ENCODE measurements at places on chromosomes 2 and 18.

DNA sequence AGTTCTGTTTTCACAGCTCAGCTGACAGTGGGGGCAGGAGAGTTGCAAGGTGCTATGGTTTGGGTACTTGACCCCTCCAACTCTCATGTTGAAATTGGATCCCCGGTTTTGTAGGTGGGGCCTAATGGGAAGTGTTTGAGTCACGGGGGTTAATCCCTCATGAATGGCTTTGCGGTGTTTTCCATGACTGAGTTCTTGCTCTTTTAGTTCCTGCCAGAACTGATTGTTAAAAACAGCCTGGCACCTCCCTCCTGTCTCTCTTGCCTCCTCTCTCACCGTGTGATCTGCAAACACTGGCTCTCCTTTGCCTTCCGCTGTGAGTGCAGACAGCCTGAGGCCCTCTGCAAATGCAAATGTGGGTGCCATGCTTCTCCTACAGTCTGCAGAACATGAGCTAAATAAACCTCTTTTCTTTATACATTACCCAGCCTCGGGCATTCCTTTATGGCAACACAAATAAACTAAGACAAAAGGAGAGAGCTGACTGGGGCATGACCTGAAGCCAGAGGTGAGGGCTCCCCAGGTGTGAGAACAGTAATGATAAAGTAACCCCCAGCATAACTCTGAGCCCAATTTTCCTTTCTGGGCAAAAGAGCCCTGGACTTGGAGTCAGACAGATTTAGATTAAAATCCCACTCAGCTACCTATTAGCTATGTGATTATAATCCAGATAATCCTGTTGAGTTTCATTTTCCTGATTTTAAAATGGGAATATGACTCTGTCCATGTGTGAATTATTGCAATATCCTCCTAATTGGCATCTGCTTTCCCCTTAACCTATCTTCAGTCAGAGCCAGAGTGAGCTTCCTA, 64.9 kb upstream of the CAPN13 start:
- no peak for DNase-seq

- DNase-seq: no peak
These were observed 85.6 kb downstream of the NCOA1 start for GRCh38 chr2:24576617-24577016.

- DNase-seq: no peak
These were observed 291.6 kb upstream of the HDAC4 start for GRCh38 chr2:239692362-239692851.

DNA sequence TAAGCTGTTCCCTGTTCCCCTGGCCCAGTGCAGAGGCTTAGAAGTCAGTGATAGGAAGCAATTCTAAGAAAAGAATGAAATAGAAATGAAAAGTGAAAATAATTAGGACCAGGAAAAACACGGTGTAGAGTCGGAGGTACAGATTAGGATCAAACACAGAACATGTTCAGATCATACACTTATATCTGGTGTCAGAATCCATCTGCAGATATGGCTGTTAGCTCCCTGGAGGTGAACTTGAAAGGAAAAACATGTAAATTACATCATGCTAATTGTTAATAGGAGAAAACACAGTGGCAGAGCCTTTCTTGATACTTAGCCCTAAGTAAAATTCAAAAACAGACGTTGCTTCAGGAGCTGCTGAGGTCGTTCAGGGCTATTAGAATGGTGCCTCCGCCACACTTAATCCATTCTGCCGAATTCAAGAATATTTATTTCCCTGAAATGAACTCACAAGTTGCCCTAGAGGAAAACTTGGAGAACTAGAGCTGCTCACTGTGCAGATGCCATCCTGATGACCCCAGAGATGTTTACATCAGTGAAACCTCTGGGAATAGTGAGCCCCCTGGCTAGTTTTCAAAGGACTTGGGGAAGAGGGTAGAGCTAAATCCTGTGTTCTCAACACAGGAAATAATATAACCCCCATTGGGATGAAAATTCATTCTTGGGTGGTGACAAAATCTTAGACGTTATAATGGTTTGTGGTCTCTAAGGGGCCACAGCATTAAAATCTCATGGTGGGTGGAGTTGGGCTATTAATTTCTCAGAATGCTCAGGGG, 27.5 kb downstream of the LPIN1 start:
- no peak for DNase-seq

GRCh38 chr2:231467613-231468530, 3.6 kb upstream of the NCL start:
- no peak for DNase-seq

- DNase-seq: no peak
These were observed 77.5 kb upstream of the TTC21B start for GRCh38 chr2:166031054-166031453.

DNA sequence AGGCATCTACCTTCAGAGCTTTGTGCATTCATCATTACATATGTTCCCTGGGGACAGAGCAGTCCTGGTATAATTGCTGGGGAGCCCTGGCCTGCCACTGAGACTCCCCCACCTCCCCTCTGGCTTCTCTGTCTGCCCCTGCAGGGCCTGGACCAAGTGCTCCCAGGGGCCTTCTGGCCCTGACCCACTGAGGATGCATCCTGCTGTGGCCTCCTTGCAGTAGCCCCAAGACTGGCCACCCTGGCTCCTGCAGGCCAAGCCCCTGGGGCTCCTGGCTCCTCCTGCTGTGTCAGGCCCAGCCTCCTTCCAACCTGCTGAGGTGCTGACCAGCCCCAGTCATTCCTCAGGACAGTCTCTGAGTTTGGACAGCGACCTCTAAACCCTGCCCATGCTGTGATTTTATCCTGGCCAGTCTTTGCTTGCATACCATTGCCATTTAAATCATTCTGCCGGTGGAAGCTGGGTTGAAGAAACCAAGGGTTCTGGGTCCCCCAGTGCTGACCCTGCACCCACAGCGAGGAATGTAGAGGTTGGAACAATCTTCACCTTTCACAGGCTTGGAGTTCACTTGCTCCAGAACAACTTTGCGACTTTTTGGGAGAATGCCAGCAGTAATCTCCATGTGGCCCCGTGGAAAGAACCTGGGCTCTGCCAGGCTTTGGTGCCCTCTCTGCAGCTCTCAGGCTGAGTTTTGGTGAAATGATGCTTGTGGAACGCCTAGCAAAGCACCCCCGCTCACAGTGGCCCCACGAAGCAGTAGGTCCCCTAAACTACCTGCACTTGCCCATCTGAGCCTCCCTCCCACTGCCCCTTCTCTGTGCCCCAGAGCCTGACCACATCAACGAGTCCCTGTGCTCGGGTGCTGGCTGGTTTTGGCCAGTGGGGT, 167.3 kb upstream of the GLI2 start:
- DNase-seq: no peak

GRCh38 chr2:25602333-25602723, 71.0 kb downstream of the DTNB start:
- DNase-seq: no peak

DNA sequence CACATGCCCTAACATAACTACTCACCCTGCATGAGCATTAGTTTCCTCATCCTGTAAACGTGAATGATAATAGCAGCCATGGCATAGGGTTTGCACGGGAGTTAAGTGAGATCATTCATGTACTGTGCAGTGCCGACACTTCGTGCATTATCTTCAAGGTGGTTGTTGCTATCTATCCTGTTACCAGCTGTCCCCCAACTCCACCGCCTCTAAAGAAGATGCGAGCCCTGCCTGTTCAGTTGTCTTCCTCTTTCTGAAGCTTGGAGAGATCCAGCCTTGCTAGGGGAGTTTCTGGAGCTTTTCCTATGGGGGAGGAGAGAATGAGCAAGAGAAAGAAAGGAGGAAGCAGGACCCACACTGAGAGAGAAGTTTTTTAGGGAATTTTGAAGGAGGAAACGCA, 34.4 kb downstream of the YPEL5 start:
- no peak for DNase-seq

GRCh38 chr2:225600444-225600843, 200.9 kb downstream of the NYAP2 start:
- DNase-seq: no peak

GRCh38 chr2:122445003-122445402, 689.6 kb downstream of the TSN start:
- DNase-seq: no peak

DNA sequence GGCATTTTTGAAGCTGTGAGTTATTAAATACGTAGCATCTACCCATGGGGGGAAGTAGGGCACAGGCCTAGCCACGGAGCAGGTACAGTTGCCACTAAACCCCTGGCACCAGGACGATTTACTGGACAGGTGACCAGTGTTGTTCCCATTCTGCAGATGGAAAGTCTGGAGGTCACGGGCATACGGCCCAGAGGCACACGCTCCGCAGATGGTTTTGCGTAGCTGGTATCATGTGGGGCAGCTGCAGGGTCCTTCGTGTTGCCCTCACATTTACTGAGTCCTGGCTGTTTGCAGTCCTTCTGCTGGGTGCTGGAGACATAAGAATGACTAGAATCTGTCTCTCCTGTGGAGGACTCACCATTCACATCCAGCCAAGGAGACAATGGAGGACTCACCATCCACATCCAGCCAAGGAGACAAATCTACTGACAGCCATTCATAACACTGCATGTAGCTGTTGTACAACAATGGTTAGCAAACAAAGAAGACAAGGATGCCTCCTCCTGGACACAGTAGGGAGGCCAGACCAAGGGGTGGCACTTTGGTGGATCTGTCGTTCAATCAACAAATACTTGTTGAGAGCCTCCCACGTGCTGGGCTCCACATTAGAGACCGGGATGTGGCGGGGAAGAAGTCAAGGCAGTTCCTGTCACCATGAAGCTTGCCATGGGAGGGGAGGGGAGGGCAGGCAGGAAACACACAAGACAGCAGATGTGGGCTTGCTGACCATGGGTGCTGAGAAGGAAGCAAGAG, 24.9 kb downstream of the TWIST2 start:
- no peak for DNase-seq

DNA sequence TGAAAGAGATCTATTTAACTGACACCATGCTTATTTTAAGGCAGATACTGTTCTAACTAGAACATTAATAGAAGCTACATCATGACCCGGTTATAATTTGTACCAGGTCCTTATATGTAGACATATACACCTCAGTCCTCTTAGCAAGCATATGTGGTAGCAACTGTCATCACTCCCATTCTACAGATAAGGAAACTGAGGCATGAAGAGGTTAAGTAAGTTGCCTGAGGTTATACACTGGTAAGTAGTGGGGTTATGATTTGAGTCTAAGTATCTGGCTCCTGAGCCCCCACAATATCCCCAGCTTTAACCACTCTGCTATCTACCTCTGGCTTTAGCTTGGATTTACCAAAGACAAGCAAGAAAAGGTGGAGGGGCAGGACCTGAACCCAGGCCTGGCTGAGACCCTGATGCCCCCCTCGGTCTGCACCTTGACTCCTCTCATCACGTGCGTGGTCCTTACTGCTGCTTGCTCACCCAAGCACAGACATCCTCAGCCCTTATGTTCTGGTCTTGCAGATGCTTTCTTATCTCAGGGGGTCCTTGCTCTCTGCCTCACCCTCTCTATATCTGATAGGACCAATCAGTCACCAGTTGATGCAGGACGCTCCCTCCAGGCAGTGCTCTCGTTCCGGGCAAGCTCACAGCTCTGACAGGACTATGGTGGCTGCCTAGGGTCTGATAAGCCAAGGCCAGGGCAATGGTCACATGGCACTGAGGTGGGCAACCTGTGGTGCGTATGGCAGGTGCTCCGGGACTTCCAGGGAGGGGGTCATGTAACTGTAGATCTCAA, 4.0 kb downstream of the DYSF start:
- no peak for DNase-seq

GRCh38 chr2:189818249-189819038, 34.2 kb downstream of the PMS1 start:
- no peak for DNase-seq

DNA sequence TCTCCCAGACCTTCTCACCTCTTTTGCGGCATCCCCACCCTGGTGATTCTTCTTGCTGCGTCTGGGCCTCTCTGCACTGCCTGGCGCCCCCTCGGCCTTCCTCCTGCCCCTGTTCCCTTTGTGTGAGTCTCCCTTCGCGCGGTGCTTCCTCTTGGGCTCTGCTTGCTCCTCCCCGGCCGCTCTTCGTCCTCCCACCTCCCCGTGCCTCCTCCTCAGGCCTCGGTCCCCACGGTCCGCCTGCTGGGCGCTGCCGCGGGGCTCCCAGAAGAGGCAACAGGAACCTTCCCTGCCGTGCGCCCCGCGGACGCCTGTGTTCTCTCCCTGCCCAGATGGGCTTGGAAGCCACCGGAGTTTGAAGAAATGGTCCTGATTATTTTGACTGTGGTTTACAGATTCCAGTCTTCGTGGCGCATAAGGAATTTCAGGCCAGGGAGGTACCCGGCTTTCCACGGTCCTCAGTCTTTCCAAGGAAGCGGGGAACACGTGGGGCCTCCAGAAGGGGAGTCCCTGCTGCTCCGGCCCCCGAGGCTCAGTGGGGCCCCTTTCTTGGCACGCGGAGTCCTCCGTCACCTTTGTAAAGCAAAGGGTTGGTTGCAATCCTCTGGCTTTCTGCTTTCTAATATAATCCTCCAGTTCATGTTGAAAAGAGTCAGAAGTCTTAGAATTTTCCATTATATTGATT, 13.1 kb downstream of the RNU2-63P start:
- no peak for DNase-seq

DNA sequence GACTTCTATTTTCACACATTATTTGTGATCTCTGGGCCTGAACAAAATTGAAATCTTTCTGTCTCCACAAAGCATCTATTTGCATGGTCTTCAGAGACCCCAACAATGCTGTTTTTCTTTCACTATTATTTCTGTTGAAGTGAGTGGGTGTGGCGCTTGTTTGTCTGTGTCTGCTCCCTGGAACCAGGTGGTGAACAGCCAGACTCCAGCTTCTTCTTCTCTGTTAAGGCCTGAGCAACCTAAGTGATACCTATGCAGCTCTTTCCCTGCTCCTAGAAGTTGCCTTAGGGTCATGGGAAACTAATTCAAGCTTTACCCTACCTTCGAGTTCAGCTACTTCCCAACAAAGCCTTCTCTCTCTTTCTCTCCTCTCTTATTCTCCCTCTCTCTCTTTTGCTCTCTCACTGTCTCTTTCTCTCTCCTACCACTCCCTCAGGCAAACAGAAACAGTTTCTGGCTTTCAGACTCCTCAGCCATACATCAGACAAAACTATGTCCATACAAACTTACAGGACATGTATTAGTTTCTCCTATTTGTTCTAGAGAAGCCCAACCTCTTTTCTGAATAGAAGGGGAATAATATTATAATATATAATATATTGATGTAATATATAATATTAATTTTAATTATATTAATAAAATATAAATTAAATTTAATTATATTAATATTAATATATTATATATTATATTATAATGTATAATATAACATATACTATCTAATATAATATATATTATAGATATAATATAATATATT, 552.5 kb downstream of the DSC3 start:
- DNase-seq: no peak

DNA sequence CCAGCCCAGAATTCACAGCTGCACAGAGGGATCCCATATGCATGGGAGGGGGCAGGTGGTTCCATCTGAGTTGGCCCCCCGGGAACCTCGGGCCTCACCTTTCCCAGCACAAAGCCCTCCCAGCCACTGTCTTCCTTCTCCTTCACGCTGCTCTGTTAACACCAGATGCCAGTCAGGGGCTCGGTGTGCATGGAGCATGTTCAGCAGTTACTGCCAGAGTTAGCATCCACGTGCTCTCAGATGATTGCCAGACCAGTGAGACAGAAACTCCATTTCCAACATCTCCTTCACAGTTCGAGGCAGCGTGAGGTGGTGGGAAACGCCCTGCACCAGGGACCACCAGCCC, 101.0 kb downstream of the PTGR3 start:
- DNase-seq: peak; percentile 35
